Common myeloid progenitor, CD34-positive (primary cell): ENCODE measurements at places on chromosomes 7 and 10.

DNA sequence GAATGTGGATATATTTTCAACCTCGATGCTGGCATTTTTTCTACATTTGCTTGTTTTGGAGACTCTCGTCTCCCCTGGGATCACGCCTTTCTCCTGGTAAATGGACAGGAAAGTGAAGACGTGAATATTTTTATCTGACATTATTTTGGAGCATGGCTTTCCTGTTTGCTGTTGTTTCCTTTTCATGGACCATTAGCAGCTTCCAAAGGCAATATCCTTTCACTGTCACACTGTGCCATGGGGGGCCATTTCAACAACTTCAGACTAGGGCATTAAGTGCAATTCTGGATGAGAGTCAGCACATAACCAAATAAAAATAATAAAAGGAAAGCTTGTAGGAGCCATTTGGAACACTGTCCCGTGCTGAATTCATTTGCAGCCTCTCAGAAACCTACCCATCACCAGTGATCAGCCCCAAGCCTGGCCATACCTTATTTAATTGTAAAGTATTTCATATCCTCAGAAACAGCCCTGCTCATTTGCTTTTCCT lies 75.9 kb upstream of the NEUROD6 start:
- no peak for DNase-seq

DNA sequence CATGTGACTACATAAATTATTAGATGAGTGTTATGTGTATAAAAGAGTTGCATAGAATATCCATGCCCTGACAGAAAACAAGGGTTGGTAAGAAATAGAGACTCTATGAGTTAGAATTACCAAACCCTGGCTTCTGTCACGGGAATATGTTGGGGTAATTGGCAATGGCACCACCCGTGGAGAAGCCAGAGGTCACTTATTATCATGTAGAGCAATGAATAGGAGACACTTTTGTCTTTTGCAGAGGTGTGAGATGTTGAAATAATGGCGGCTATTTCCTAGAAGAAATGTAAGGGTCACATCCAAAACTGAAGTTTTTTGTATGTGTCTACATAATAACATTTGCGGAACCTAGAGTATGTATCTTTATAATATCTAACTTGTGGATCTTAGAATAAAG lies 35.3 kb downstream of the ABCB5 start:
- DNase-seq = no peak

GRCh38 chr10:30460121-30460520 lies 26.1 kb downstream of the MAP3K8 start:
- no peak for DNase-seq

- DNase-seq = peak; percentile 49
Measured at GRCh38 chr7:100119970-100120732, 717 bp downstream of the CNPY4 start.

DNA sequence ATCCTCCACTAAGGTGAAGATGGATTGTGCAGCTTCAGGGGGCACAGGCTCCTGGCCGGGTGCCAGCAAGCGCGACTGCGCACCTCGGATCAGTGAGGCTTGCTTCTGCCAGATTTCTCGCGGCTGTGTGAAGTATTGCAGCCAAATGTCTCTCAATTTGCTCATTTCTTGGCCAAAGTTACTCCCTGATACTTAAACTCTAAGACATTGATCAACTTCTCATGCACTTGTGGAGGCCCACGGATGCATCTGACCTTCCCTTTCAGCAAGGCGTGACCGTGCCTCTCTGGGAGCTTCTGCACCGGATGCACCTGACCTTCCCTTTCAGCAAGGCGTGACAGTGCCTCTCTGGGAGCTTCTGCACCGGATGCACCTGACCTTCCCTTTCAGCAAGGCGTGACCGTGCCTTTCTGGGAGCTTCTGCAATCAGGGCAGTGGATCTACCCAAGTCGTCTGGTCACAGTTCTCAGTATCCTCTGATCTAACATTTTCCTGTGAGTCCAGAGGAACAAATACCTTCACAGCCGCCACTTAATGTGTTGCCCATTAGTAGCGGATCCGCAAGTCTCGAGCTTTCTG lies 248.3 kb downstream of the ADARB2 start:
- DNase-seq = peak; percentile 22

- DNase-seq = peak; percentile 91
Measured at GRCh38 chr10:44968091-44968490, 8.5 kb downstream of the RASSF4 start.

DNA sequence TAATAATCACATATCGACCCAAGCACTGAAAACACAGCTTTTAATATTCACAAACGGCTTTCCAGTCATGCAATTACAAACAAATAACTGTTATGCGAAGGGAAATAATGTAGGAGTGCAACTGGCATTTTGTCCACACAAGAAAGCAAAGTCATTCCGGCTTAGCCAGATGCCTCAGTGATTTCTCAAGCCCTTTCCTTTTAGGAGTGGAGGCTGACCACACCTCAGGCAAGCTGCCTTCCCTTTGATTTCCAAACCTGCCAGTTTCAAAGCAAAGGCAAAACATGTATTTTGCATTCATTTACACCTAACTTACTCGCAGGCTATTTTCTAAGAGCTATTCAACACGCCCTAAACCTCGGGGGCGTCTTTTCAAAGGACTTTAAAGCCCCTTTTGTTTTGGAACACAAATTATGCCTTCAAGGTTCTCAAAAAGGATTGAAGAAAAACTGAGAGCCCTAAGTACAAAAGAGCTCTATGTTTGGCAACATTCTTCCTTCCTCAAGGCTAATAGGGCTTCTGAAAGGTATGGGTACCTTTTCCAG lies 109.6 kb downstream of the CPXM2 start:
- DNase-seq = no peak

GRCh38 chr7:76394957-76395356 lies 14.5 kb downstream of the SSC4D start:
- DNase-seq = no peak

DNA sequence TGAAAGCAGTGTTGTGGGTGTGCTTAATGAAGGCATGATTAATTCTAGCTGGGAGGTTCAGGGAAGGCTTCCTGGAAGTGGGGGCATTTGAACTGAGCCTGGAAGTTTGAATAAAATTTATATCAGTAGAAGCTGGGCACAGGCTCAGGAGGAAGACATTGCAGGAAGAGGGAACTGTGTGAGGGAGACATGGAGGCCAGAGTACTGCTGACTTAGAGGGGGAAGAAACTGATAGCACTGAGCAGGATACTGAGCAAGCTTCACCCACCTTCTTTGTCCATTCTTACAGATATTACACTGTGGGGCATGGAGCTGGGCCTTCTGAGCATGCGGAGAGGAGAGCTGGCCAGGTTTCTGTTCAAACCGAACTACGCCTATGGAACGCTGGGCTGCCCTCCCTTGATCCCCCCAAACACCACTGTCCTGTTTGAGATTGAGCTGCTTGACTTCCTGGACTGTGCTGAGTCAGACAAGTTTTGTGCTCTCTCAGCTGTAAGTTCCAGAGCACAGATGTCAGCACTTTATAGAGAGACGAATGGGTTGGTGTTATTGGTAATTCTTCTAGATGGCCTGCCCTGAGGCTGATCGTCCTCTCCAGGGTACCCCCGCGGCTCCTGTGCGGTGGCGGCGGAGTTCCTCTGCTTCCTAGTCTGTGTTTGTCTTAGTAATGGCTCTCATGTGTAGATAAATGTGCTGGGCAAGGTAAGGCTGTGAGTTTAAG lies 2.1 kb downstream of the FKBP6 start:
- peak; percentile 27 for DNase-seq

DNA sequence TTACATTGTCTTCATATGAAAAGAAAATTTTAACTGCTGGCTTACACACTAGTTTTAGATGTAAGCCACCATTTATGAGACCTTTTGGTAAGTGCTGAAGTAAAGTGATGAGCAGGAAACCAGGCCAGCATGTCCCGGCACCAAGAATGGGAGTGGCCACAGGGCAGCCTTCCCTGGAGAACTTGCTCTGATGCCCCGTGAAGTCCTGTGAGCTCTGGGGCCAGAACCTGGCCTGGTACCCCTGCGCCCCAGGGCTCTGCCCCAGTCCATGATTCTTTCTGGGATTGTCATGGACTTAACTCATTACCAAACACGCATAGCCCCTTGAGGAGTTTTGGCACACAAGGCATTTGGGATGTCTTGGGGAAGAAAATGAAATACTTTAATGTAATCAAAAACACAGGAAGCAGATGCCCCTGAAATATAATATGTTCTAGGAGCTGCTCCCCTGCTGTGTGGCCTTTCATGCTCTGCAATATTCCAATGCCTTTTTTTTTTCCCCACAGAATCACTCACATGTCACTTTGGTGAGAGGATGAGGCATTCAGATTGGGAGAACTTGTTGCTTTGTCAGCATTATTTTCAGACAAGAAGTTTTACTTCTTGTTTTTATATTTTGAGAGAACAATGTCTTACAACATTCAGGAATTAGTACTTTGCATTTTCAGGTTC lies 53.1 kb upstream of the CXCL12 start:
- DNase-seq = no peak

DNA sequence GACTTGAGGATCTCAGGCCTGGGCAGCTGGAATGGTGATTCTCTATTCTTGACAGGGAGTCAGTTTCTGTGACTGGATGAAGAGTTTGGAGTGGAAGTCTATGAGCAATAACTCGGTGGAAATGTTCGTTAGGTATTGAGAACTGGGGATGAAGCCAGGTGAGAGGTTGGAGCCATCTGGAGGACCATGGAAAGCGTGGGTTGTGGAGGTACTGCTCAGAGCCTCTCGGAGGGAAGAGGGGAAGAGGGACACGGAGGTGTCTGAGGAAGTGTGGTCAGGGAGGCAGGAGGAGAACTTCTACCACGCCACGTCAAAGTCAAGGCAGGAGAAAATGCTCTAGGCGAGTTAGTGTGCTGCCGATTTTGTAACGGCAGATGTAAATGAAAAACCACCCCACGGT lies 430.7 kb downstream of the DPP6 start:
- DNase-seq = no peak

DNA sequence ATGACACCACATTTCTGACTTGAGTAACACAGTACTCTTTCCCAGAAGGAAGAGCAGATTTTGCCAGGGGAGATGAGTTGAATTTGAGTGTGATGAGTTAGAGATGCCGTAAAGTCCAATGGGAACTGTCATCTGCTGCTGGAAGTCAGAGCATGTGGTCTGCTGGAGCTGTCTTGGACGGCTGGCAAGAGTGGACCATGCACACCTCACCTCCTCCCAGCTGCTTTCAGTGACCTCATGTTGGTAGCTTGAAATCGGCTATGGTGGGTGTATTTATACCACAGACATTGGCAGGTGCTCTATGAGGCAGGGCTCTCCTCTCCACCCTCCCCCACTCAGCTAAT lies 82.3 kb downstream of the COL13A1 start:
- DNase-seq = no peak

GRCh38 chr7:23710000-23710399 lies at the start of gene STK31:
Gene STK31, plus strand, starts transcription at chr7:23710219. Its CDS starts 67 bp downstream, at chr7:23710286.
- no peak for DNase-seq

DNA sequence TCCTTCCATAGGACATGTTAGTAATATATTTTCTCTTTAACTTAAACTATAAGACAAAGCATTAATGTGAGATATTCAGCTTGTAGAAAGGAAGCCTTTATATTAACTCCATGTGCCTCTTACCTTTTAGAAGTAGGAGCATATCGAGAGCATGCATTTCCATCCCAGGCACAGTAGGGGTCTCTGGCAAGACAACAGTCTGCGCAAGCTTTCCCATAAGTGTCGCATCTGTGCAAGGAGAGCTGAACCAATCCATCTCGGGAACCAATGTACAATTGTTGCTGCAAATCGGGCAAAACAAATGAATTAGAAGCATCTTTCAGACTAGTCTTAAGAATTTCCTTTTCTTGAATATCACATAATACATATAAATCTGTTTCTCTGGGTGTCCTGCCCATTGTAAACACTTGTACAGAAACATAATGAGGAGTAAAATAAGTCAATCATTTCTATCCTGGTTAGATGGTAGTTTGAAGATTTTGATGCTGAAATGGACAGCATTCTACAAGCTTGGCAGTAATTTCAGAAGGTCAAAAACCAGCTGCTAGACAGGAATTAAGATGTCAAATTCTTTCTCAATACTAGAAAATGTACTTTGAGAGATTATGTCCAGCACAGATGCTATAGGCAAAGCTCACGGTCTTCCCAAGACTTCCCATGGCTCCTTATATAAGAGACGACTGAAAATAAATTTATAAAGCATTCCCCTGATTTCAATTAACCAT lies 171.8 kb downstream of the SEMA3D start:
- no peak for DNase-seq

DNA sequence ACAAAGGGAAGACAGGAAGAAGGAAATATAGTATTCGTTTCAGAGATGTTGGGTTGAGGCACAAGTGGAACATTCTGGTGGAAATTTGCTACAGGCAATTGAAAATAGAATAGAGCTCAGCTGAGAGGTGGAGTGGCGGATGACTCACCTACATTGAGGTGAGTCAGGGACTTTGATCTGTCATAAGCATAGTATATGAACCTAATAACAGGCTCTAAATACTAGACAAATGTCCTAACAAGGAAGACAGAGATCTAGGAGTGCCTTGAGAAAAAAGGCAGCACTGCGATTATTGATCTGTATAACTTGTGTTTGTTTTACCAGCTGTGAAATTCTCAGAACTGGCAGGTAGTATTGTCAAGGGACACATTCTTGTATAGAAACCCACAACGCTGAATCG lies 907 bp upstream of the IFRD1 start:
- peak; percentile 59 for DNase-seq

- no peak for DNase-seq
Measured at GRCh38 chr10:11192304-11193000, 174.8 kb downstream of the CELF2 start.

DNA sequence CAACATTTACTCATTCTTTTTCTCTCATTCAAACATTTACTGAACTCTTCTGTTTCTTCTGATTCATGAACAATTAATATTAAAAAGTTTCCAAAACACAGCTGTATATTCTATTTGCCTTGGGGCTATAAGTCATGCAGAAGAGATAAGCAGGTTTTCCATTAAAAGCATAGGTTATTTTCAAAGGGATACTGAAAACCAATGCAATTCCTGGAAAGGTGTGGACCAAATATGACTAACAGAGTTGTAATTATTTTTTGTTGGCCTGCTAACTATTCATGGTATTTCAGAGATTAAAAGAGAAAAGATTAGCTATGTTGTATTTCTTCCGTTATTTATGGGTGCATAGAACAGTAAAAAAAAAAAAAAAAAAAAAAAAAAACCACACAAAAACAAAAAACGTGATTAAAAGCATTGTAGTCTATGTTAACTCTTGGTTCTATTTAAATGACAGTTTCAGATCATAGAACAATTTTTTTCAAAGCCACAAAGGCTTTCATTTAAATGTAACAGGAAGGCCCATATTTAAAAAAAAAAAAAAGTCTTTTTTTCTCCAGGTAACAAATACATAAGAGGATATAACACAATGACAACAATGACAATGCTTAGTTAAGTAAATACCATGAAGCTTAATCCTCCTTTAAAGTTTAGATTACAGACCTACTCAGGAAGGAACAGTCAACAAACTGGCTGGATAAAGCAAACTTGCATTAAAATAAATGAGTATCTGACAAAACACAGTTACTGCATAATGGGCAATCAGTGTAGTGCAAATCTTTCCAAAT lies 1042.9 kb downstream of the GATA3 start:
- DNase-seq = no peak

GRCh38 chr7:131330299-131330698 lies 2.6 kb downstream of the MKLN1 start:
- no peak for DNase-seq

DNA sequence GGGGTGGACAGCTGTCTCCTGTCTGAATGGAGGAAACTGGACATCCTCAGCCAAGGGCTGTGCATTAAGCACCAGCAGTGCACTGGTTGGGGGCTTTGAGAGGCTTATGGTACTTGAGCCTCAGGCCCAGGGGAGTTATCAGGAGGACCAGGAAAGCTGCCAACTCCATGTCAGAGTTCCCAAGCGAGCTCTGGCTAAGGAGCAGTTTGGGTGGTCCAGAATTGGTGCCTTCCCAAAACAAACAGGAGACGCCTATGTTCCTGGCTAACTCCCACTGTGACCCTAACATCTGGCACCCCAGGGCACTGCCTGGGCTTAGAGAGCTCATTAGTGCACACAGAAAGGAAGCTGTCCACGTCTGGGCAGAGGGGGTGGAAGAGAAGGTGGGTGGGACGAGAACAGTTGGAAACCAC lies 408.6 kb upstream of the NPVF start:
- DNase-seq = no peak
